ENCODE measurements at places on chromosomes 7 and 10.

DNA sequence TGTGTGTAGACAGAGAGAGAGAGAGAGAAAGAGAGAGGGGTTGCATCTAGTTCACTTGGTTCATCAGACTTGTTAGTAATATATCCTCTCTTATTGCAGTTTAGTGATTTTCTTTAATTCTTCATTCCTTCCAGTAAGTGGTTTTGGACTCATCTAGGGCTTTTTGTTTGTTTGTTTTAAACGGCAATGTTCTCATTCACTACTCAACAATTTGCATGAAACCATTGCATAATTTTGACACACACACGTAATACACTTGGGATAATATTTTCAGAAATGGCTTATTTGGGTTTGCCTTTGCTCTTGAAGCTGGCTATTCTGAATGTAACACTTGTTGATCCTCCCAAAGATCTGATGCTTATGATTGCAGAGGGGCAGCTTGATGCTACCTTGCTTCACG lies 16.4 kb upstream of the ZNF32 start:
- no peak for DNase-seq

- DNase-seq: no peak
Measured at GRCh38 chr7:103689255-103689654, 243.2 kb upstream of the SLC26A5 start.

GRCh38 chr10:69721690-69722310 lies 79.9 kb upstream of the COL13A1 start:
- DNase-seq: no peak

DNA sequence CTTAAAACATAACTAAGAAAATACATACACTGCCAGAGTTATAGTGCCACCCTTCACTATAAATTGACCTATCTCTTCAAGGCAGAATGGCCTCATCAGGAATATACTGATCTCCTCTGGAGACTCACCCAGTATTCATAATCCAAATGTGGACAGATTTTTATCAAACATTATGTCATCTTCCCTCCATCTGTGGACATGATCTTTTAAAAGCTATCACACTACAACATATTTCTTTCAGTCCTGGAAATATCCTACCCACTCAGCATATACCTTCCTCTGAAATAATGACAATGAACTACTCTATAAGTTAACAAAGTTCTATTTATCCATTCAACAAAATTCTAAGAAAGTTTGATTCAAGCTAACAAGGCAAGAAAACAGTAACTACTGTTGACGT lies 3.2 kb downstream of the ZNF800 start:
- no peak for DNase-seq

GRCh38 chr10:119209035-119209735 lies 1.8 kb downstream of the GRK5 start:
- no peak for DNase-seq

DNA sequence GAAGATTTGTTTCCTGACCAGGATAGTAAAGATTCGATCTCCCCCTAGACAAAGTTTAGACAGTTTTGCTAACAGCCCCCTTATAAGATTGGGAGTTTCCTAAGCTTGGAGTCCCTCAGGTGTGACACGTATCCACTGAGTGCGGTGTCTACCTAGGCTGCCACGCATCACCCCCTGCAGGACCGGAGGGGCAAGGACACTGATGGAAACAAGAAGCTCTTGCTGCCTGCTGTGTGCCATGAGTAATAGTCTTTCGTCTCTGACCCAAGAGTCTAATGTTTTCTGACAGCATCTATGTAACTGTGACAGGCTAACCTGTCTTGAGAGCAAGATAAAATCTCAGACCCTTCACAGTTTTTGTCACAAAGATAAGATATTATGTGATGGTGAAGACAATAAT lies 173.5 kb downstream of the SEMA3E start:
- no peak for DNase-seq

- no peak for DNase-seq
Measured at GRCh38 chr7:45036317-45036716, 36.3 kb downstream of the CCM2 start.

GRCh38 chr7:83419013-83419412 lies 229.9 kb downstream of the SEMA3E start:
- DNase-seq: no peak

DNA sequence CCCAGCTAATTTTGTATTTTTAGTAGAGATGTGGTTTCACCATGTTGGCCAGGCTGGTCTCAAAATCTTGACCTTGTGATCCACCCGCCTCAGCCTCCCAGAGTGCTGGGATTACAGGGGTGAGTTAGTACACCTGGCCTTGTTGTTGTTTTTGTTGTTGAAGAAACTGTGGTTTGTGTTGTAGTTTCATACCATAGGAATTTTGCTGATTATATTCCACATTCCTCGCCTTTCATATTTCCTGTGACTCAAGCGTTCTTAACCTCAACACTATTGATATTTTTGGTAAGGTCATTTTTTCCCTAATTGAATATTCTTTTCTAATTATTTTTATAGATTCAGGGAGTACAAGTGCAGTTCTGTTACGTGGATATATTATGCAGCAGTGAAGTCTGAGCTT lies 16.7 kb downstream of the LIPF start:
- DNase-seq: no peak

DNA sequence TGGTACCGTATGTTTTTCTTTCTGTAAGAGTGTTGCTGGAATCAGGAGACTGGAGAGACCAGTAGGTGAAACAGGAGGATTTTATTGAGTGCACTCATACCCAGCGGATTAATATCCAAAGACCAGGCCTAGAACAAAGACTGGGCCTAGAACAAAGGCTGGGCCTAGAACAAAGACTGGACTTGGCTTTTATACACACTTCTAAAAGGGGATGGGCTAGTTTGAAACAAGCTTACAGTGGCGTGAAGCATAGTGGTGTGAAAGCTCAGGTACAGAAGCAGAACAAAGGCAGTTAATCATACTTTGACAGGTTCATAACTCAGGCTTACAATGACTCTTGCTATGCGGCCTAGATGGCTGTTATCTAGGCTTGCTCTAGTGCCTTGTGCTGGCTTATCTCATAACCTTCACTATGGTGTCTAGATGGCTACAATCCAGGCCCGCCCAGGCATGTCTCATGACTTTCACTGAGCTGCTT lies 67.7 kb downstream of the TRIM24 start:
- no peak for DNase-seq

DNA sequence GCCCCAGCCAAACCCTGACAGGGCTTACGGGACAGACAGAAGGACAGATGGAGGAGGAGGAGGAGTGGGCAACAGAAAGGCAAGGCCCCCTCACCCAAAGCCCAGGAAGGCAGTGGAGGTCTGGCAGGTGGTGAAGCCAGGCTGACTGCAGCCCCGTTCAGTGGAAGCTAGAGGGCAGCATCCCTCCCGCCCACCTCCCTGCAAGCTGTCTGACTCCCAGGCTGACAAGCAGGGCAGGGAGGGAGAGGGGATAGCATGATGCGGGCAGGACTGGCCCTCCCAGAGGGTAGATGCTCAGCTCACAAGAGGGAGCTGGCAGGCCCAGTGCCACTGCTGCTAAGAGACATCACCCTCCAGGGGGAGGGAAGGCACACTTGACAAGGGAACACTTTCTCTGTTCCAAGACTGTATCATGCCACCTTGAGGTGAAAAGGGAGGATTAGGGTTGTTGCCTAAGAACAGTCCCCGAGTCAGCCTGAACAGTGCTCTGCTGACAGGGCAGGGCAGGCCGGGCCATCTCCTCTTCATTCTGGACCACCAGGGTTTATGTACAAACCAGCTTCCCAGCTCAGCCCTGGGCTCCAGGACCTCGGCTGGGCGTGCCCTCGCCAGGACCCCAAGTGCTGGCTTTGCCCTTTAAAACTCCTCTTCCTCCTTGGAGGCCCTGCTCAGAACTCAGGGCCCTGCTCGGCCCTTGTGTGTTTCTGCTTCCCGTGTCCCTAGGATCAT lies 61.8 kb downstream of the RASGEF1A start:
- DNase-seq: no peak

DNA sequence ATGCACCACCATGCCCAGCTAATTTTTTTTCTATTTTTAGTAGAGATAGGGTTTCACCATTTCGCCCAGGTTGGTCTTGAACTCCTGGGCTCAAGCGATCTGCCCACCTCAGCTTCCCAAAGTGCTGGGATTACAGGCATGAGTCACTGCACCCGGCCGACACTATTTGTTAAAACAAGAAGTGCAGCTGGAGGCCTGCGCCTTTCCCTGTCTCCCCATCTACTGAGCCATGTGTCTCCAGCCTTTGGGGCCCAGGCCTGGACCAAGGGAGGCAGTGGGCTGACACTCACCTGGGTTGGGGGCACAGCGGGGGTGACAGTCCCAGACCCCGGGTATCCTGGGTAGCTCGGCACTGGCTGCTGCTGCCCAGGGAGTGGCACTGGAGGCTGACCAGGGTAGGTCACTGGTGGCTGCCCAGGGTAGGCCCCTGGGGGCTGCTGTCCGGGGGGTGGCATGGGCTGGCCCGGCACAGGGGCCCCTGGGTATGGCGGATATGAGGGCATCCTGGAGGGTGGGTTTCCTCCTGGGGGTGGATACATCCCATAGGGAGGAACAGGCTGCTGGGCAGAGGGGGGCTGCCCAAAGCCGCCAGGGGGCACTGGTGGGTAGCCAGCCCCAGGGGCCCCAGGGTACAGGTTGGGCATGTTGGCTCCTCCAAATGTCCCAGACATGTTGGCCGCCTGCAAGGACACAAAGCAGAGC lies 36.3 kb downstream of the PLAC9 start:
- no peak for DNase-seq

GRCh38 chr7:42193471-42194129 lies 43.4 kb downstream of the GLI3 start:
- DNase-seq: no peak

GRCh38 chr10:16663444-16663843 lies 141.8 kb upstream of the C1QL3 start:
- no peak for DNase-seq

- no peak for DNase-seq
Measured at GRCh38 chr7:94228223-94228622, 166.5 kb upstream of the COL1A2 start.

DNA sequence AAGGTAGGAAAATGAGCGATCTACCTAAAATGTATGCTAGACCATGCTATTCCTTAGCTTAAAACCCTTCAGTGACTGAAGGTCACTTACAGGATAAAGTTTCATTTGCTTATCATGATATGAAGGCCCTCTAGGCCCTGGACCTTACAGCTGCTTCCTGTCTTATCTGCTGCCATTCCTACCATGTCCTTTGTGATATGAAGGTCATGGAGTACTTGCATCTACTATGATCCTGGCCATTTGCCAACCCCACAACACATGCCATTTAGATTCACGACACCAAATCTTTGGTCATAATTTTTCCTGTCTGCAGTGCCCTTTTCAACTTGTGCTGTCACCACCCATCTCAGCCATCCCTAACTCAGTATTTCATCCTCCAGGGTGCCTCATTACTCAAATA lies 181.8 kb upstream of the MDFIC start:
- DNase-seq: no peak

- no peak for DNase-seq
Measured at GRCh38 chr10:119545310-119545709, 2.8 kb upstream of the RGS10 start.

DNA sequence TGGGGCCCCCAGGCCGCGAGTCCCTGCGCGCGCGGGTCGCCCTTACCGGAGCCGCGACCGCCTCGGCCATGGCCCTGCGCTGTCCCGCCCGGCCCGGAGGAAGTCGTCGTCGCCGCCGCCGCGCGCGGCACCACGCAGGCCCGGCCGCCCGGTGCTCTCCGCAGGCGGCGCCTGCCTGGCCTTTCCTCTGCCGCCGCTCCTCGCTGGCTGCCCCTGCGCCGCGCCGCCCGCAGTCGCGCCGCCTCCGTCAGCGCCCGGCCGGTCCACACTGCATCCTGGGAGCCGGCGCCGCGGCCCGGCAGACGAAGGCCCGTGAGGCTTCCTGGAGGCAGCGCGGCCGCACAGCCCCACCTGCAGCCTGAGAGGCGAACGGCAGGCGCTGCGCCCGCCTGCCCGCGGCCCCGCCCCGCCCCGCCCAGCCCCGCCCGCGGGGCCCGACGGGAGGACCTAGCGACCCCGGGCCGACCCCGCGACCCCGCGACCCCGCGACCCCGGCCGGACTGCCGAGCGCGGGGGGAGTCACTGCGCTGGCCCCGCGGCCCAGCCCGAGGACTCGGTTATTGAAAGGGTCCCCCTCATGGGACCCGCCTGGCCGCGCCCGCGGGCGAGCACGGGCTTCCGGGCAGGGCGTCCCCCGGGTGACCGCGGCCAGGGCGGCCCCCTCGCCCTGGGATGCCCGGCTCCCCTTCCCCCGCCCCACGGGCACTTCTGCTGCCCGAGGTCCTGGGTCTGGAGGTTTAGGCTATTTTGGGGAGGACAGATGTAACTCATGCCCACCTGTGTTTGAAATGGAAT lies at the start of gene ZNF746:
ZNF746 (minus strand) TSS at position 343 of the 795 bp plus-strand sequence; CDS start at position 70, 273 bp downstream.
- DNase-seq: no peak

DNA sequence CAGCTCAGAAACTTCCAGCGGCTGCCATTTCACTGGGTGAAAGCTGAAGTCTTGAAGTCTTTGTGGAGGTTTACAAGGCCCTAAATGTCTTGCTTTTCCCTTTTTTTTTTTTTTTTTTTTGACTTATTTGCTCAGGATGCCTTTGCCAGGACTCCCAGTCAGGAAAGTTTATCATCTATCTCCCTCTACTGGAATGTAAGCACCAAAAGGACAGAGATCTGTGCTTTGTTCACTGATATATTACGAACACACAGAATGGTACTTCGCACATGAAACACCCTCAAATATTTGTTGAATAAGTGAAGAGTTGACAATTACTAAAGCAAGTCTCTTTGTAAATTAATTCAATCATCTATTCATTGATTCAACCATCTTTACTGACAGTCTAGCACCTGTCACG lies 23.2 kb downstream of the ABCB4 start:
- DNase-seq: no peak

GRCh38 chr10:107657851-107658250 lies 493.3 kb upstream of the SORCS1 start:
- no peak for DNase-seq

GRCh38 chr10:100909501-100910263 lies 3.1 kb upstream of the SLF2 start:
- DNase-seq: no peak

- no peak for DNase-seq
Measured at GRCh38 chr7:19376538-19376937, 231.3 kb upstream of the FERD3L start.

DNA sequence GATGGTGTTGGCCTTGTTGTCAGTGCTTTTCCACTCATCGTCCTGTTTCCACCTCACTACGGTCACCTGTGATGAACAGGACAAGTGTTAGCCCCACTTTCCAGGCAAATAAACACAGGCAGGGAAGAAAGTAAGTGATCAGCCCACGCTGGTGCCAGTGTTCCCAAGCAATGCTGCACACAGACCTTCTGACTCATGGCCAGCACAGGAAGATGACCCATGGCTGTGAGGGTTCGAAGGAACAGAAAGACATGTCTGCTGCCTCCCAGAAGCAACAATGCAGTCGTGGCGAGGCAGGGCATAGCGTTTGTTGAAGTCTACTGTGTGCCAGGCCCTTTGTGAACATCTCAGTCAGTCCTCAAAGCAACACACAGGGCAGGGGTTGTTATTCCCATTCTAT lies 35.7 kb downstream of the SLC29A3 start:
- no peak for DNase-seq

GRCh38 chr7:54678763-54679489 lies 80.1 kb downstream of the SEC61G start:
- no peak for DNase-seq
